ENCODE measurements at places on chromosomes 3 and 15. TPM values are rescaled to one million over a fixed set of nuclear protein-coding genes. Genes with fewer than 3 reads are reported as not detected.

GRCh38 chr3:104961851-104962250 is 404.9 kb upstream of the ALCAM start:
- DNase-seq: no peak

DNA sequence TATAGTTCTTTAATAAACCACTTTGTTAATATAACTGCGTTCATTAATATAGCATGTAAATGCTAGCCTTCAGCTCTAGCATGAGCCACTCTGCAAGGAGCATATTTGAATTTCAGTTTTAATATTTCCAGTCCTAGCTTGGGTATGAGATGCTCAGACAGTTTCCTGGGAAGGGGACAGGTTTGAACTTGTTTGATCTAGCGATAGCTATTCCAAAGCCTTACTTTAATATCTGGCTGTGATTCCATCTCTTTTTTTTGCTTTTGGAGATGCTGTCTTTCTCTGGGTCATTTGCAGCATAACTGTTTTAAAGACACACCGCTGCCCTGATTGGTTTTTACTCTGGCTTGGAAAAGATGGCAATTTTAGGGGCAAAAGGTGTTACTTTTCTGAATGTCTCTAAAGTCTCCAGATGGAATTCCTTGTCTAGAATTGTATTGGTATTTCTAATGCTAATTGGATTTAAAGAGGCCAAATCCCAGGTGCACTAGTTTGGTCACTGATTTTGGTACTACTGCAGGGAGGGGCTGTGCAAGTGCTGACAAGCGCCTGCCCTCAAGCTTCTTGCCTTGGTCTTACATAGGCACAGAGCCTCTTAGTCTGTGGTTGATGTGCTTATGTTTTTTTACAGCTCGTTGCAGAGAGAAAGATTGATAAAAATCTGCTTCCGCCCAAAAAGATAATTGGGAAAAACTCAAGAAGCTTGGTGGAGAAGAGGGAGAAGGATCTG is 2.8 kb downstream of the NISCH start:
- DNase-seq: no peak

- no peak for DNase-seq
Measured at GRCh38 chr3:15611018-15611417, 9.5 kb downstream of the BTD start.

- DNase-seq: no peak
Measured at GRCh38 chr3:23550402-23550801, 255.4 kb upstream of the UBE2E1 start.

DNA sequence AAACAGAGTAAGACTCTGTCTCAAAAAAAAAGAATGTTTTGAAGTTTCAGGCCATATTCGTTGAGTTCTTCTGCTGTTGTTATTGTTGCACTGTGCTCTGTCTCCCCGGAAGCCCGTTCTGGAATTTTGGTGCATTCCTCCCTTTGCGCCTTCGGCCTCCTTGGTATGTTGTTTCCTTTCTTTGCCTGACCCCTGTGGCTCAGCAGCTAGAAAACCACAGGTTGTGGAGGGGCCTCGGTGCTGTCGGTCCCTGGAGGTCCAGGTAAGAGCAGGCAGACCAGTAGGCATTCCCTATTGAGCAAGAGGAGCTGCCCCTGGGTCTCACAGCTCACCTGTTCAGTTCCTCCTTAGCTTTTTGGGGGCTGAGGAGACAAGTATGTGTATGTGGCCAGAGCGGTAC is 51.0 kb upstream of the DLG1 start:
- DNase-seq: no peak

GRCh38 chr15:80582816-80583423 is 112.2 kb upstream of the ABHD17C start:
- no peak for DNase-seq

- no peak for DNase-seq
Measured at GRCh38 chr3:31580645-31581044, 47.9 kb downstream of the STT3B start.

DNA sequence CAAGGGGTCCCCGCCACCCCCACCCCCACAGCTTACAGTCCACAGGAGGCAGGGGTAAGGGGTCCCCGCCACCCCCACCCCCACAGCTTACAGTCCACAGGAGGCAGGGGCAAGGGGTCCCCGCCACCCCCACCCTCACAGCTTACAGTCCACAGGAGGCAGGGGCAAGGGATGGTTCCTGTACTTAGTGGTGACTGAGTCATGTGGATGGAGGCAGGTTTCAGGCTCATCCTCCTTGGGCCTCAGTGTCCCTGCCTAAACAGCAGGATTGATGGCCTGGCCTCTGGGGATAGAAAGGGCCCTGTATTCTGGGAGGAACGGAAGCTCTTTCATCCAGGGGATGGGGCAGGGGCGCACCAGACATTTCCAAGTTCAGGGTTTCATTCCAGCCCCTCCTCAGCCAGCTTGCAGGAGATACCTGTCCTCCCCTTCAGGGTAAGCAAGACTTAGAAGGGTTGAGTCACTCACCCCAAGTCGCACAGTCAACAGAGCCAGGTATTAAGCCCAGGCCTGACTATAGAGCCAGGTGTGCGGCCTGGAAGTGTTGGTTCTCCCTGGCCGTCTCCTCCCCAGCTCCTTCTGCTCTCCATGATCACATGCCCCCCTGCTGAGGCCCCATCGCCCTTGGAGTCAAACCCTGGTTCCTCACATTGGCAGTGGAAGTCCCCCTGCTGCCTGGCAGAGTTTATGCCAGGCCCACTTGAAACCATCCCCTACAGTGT is 12.5 kb downstream of the CSK start:
- DNase-seq: no peak

DNA sequence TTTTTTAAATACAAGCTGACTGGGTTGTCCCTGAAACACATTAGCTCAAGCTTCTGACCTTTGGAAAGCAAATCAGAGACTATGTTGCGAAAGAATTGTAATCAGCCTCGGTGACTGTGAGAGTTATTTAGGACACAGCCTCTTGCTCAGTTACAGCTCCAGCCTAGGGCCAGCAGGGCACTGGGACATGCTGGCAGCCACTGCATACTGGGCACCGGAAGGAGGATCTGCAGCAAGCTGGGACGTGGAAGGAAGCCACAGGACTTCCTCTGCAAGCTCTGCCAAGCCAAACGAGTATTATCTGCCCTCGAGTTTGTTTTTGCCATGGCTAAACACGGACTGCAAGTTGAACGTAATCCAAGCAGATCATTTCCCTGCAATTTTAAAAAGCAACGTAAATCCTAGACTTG is 24.4 kb upstream of the COPG1 start:
- no peak for DNase-seq

DNA sequence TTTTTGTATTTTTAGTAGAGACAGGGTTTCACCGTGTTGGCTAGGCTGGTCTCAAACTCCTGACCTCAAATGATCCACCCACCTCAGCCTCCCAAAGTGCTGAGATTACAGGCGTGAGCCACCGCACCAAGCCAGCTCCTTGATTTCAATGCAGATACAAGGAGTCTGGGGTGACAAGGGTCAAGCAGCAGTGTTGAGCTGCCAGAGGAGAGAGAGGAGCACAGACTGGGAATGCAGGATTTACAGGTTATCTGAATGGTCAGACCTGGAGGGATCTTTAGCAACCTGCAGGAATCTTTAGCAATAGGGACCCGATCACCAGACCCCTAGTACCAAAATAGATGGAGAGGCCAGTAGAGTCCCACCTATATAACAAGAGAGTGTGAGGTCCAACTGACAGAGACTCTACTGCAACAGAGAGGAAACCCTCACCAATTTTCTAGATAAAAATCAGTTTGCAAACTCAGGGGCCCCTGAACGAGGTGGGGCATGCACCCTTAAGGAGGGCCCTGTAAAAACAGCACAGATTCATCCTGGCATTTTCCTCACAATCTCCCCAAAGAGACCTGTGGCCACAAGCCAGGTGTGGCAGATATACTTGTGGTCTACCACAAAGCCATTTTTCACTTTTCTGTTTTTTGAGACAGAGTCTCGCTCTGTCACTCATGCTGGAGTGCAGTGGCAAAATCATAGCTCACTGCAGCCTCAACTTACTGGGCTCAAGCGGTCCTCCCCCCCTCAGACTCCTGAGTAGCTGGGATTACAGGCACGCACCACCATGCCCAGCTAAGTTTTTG is 10.7 kb upstream of the SHISA5 start:
- DNase-seq: no peak

- DNase-seq: no peak
Measured at GRCh38 chr15:59751552-59752413, 62.7 kb upstream of the BNIP2 start.

GRCh38 chr15:81052046-81052445 is 51.3 kb downstream of the TLNRD1 start:
- DNase-seq: no peak

GRCh38 chr15:80531796-80532195 is 127.6 kb downstream of the ARNT2 start:
- DNase-seq: no peak

- DNase-seq: no peak
Measured at GRCh38 chr15:92168066-92168683, 225.5 kb upstream of the ST8SIA2 start.

- DNase-seq: no peak
Measured at GRCh38 chr3:17301271-17301670, 416.5 kb downstream of the PLCL2 start.

- no peak for DNase-seq
Measured at GRCh38 chr15:59622289-59622688, 10.7 kb downstream of the GCNT3 start.

DNA sequence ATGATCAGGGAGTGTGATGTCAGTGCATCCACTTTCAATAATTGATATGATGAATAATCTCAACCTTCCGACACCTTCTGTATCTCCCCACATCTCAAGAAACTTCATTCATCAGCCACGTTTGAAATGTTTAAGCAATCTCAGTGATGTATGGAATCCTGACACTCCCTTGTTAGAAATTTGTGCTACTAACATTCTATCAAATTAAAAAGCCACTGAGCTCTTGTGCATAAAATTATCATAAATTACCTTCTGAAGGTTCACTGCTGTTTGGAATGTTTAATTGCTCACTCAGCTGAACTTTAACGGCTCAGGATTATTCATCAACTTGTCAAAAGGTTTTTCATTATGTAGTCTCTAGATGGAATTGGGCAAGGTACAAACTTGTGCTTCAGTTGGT is 108.4 kb upstream of the DPH6 start:
- DNase-seq: no peak

- no peak for DNase-seq
Measured at GRCh38 chr3:146513386-146514051, 30.9 kb downstream of the PLSCR1 start.

DNA sequence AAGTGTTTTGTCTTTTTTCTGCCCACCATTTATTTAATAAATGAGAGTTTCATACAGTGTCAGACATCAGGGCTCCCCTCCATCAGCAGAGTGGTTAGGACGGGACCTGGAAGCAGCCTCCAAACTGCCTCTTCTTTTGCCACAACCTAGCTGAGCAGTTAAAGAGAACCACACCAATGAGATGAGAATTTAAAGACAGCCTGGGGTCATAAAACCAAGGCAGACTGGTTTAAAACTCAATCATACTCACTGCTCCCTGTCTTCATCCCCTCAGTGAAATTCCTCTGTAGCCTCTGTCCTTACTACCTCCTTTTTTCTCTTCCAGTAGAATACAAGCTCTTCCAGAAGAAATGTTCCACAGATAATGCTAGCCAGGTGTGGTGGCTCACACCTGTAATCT is 78.7 kb downstream of the WWTR1 start:
- no peak for DNase-seq

- no peak for DNase-seq
Measured at GRCh38 chr3:120471643-120472042, 20.9 kb upstream of the FSTL1 start.

DNA sequence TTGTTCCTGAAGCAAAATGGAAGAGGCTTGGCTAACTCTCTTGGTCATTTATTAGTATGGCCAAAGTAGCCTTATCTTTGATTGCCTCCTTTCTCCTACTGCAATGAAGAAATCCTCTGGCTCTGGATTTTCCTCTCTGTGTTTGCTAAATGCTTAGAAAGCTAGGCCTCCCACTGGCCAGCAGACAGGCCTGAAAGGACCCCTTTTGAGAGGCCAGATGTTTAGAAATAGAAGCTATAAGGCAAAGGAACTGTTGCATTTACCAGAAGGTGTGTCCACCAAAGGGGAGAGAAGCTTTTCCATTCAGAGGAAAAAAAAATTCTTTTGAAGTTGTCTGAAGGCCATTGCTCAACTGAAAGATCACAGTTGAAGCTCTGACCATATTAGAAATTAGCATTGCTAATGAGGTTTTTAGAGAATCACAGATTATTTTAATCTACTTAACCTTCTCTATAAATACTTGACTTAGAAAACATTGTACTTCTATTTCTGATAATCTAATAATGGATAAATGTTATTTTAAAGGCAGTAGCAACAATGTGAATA is 160.8 kb downstream of the SYNPR start:
- DNase-seq: no peak

- DNase-seq: no peak
Measured at GRCh38 chr15:80581976-80582375, 113.1 kb upstream of the ABHD17C start.

- DNase-seq: no peak
Measured at GRCh38 chr15:93954985-93955571, 276.3 kb upstream of the MCTP2 start.

GRCh38 chr15:92073044-92073785 is 219.7 kb downstream of the SLCO3A1 start:
- DNase-seq: no peak

DNA sequence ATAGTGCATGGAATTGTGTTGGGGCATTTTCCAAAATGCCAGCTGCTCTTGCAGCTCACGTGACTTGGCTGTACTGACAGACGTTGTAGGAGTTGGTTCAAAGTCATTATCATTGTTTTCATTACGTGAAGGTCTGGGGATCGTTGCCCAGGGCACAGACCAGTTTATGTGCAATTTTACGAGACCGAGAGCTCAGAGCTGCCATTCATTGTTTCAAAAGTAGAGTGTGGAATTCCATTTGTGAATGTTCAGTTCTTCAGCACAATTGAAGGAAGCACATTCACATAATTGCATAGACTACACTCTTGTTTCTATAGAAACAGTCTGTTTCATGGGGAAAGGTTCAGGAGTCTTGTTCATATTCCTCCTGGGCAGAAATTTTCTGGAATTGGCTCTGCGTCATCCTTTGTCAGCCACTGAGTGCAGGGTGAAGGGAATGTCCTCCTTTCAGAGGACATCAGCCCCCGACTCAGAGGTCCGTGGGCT is 54.5 kb downstream of the GABRG3 start:
- no peak for DNase-seq

GRCh38 chr3:100813828-100814227 is 104.5 kb downstream of the TFG start:
- no peak for DNase-seq

DNA sequence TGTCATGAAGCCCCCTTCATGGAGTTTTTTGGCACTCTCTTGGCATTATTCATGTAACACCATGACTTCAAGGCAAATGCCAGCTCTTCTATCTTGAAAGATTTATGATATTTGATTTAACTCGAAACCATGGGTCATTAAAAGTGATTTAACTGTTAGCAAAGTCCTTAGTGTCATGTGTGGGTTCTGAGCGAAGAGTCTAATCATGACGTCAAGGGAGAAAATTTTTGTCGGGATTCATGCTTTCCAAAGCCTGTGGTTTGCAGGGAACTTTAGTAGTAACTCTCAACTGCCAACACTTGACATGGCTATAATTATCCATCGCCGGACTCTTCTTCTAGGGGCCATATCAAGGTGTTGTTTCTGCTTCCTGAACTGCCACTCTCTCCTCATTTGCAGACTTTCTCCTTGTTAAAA is 11.5 kb downstream of the GXYLT2 start:
- no peak for DNase-seq

- no peak for DNase-seq
Measured at GRCh38 chr15:101013769-101014675, 94.9 kb downstream of the LRRK1 start.

Gene SCN11A
- total RNA-seq: 1.6 TPM

Gene EHHADH
- 5.9 TPM for total RNA-seq

Gene POTEB2
- not detected for total RNA-seq

Gene IQCH
- 1.6 TPM for total RNA-seq

Gene SEMA3B
- 179 TPM for total RNA-seq

Gene LSAMP
- total RNA-seq: 34.6 TPM

Gene GPR171
- not detected for total RNA-seq

Gene OGG1
- total RNA-seq: 37.2 TPM

Gene CEP19
- total RNA-seq: 2.1 TPM

Gene ANKRD34C
- not detected for total RNA-seq

Data from mesothelial cell of epicardium (in vitro differentiated cells).